Nephron progenitor cell (in vitro differentiated cells): ENCODE measurements at places on chromosomes 16 and 17.

- DNase-seq = no peak
Measured at GRCh38 chr17:18267366-18267765, 6.9 kb downstream of the MIEF2 start.

DNA sequence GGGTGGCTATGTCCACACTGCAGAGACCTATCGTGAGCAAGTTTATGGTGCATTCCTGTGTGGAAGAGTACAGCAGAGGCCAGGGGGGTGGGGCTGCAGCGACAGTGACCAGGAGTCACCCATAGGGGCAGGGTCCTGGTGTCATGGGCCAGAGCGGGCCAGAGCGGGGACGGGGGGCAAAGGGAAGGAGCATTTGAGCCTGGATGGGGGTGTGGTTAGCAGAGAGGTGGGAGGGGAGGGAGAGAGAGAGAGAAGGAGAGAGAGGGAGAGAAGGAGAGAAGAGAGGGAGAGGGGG lies 17.8 kb downstream of the JPH3 start:
- peak; percentile 48 for DNase-seq

GRCh38 chr16:49021136-49021535 lies 260.5 kb downstream of the CBLN1 start:
- peak; percentile 18 for DNase-seq

GRCh38 chr17:1582374-1582773 lies 19.8 kb upstream of the PITPNA start:
- no peak for DNase-seq

DNA sequence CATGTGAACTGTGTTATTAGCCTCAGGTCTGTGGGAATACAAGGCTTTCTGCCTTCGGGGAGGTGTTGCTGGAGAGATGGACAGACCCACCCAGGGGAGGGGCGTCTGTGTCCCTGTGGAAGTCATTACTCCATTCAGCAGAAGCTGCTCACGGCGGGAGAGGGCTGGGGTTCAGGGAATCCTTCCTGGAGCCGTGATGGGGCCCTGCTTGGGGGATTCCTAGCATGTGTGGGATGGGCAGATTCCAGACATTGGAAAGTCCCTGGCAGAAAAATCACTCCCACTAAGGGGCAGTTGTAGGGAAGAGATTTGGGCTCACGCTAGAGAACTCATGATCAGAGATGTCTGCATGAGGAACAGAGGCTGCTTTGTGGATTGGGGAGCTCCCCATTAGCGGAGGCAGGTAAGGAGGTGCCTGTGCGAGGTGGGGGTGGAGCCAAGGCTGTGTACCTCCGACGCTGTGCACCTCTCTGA lies 56.3 kb upstream of the IL34 start:
- no peak for DNase-seq

GRCh38 chr16:27179500-27180072 lies 23.7 kb upstream of the KDM8 start:
- DNase-seq = peak; percentile 86

- peak; percentile 59 for DNase-seq
Measured at GRCh38 chr17:77388384-77389306, 247.9 kb downstream of the SEC14L1 start.

GRCh38 chr16:4944333-4945281 lies 7.7 kb upstream of the PPL start:
- DNase-seq = no peak

DNA sequence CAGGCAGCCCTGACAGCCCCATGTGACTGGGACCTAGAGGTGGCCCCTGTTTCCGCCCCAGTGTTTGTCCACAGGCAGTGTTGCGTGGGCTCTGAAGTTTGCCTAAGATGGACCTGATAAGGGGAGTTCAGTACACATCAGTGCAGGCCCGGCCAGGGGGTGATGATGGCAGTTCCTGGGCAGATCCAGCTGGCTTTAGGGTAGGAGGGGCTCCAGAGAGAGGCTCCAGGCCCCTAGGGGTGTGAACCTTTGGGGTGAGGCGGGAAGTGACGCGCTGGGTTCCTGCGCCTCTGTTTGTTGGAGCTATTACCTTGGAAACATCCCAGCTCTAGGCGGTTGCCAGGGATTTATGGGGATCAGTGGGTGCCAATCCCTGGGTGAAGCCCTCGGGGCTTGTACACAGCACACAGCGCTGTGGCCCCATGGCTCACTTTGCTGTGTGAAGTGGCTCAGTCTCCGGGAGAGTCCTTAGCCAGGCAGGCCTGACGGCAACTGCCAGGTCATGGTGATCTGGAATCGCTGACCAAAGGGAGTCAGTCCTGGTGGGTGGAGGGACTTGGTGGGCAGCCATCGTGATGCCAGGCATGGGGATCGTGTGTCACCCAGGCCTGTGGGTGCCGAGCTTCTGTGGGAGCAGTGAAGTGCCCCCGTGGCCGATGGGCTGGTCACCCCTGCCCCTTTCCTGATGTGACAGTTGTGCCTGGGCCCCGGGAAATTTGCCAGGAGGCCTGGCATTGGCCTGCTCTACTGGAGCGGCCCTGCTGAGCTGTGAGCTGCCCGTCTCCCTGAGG lies 146.1 kb downstream of the SEC14L1 start:
- DNase-seq = no peak

DNA sequence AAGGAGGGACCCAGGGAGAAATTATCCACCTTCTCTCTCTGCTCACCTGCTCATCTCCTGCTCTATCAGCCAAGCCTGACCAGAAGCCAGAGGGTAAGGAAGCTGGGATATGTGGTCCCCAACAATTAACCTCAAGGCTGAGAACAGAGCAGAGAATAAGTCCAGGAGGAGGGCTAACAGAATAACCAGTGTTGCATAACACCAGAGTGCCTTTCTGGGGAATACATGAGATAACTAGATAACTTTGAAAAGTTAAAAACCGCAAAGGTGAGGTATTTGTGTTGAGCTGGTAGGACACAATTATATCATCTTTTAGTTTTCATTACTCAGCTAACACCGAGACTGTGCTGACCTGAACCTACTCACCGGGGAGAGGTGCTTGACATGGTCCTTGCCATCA lies 180.8 kb downstream of the SALL1 start:
- DNase-seq = no peak

DNA sequence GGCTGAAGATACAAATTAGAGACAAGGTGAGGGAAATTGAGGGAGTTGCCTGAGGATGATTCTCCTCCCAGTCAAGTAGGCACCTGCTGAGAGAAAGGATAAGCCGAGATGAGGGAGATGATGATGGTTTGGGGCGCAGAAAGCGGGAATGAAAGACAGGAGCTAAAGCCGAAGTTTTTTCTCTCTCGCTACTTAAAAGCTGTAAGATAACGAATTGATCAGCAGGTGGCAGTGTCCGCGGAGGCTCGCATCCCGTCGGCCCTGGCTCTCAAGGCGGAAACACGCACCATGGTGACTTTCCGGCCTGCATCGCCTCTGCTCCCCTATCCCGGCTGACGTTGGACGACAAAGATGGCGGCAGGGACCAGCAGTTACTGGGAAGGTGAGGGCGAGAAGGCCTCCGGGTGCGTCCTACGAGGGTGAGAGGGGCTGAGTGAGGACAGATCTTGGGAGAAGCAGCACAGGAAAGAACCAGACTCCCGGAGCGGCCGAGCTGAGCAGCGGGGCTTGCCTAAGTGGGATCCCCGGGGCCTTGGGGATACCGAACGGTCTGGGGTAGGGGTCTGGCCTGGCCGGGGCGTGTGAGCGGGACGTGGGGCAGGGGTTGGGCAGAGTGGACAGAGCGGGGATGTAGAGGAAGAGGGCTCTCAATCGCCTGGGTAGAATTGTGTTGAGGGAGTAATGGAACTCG lies at the start of gene GOSR1:
Gene GOSR1 (plus strand): TSS at position 326 of the 691 bp plus-strand sequence. CDS start 26 bp downstream, at position 352.
- peak; percentile 90 for DNase-seq

DNA sequence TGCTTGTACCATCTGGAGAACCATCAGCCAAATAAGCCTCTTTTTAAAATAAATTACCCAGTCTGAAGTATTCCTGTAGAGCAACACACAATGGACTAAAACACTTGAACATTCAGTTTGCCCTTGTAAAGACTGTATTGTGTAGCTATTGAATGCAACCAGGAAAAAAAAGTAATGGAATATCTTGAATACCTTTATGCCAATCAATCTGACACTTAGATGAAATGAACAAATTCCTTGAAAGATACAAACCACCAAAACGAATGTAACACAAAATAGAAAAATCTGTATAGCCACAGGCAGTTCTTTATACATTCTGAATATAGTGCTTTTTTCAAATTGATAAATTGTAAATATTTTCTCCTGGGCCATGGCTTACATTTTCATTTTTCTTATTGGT lies 63.3 kb upstream of the KCNJ16 start:
- no peak for DNase-seq

GRCh38 chr17:50148226-50149090 lies 2.0 kb downstream of the PPP1R9B start:
- peak; percentile 36 for DNase-seq

- DNase-seq = no peak
Measured at GRCh38 chr17:50371526-50371925, 1.5 kb downstream of the MRPL27 start.

GRCh38 chr17:49312722-49313121 lies 49.3 kb downstream of the ZNF652 start:
- DNase-seq = no peak

DNA sequence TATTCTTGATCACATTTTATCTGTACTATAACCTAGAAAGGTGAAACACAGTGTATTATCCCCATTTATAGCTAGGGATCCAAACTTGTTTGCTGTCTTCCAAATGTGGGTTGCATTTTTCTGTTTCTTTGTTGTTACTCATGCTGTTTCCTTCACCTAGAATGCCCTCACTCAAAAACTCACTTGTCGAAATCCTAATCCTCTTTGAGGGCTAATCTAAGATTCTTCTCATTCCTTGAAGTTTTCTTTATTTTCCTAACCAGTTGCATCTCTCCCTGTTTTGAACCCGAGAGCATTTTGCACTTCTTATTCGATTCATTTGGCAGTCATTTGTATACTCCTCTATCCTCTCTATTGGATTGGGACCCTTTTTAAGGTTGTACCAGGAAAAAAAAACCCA lies 9.6 kb downstream of the CALCOCO2 start:
- no peak for DNase-seq

- peak; percentile 16 for DNase-seq
Measured at GRCh38 chr16:56662357-56663354, 4.9 kb downstream of the MT1F start.

GRCh38 chr17:40559954-40560591 lies 5.2 kb downstream of the CCR7 start:
- peak; percentile 94 for DNase-seq

GRCh38 chr17:41684035-41684434 lies 4.7 kb upstream of the EIF1 start:
- no peak for DNase-seq

GRCh38 chr16:1989209-1990100 lies at the start of gene SYNGR3:
TSS of gene SYNGR3 (plus strand) at chr16:1989970. CDS start at chr16:1990103, 133 bp downstream.
- peak; percentile 48 for DNase-seq

- no peak for DNase-seq
Measured at GRCh38 chr16:75818491-75818890, 92.2 kb upstream of the CPHXL start.

GRCh38 chr16:16009401-16009800 lies 60.0 kb downstream of the ABCC1 start:
- DNase-seq = no peak

DNA sequence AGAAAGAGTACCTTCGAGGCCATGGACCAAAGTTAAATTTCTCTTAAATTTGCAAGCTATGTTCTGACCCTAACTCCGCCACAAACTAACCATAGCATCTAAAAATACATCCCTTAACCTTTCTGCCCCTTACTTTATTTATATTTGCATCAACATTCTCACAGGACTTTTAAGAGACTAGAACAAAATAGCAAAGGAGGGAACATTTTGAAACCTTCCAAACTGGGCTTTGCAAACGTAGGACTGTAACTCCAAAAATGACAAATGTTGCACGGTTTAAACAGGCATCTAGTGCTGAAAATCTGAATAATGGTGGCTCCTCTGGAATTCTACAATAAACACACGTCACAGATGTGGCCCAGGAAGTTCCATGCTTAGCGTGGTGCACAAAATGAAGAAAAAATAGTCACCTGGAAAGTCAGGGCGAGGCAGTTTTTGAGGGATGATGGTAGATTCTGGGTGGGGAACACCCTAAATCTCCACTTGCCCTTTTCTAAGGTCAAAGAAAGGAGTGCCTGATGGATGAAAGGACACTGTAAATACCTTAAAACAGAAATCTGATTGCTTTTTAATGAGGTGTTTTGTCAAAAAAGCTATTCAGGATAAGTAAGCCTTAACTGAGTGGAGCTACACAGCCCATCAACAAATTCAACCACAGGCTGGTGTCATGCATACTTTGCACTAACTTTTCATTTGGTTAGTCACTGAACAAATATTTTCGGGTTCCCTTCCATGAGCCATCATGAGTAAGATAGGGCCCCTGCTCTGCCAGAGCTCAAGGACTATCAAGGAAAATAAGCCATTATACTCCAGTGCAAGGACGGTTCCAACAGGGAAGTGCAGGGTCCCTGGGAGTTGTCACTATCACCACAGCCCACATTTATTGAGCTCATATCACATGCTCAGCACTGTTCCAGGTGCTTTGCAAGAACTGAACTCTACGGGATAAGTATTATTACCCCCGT lies 21.2 kb downstream of the ARHGAP17 start:
- DNase-seq = no peak

GRCh38 chr17:1122533-1123392 lies 57.0 kb downstream of the ABR start:
- peak; percentile 85 for DNase-seq

DNA sequence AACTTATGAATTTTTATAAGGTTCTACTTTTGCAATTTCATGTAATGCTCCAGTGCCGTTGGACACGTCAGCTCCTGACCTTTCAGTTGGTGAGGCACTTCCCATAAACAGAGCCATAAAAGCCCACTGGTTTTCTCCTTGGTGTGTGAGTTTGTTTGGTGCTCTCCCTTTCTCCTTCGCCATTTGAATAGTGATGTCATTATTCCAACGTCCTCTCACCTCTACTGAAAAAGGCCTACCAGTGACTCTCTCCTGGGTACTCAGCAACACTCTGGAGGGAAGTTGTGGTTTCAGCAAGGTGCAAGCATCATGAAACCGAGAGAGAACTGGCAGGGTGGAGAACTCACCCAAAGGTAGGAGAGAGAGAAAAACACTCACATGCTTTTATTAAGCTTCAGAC lies 29.6 kb upstream of the HNF1B start:
- DNase-seq = no peak

DNA sequence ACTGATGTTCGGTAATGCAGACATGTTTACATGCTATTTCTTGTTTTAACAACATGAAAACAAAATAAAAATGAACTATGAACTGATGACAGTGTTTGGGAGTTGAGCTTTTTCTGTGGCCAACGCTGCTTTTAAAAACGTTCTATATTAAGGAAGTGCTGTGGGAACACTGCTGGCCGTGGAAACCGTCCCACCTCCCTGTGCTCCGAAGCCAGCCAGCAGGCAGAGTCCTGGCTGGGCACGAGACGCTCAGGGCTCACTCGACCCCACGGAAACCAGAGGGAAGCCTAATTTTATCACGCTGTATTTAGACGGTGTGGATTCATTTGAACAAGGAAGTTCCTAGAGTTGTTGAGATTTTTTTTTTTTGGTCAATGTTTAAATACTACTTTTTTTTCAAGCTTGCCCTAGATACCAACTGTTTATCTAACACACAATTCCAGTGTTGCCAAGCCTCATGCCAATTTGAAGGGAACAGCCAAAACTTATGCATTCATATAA lies 25.8 kb downstream of the ADCY9 start:
- no peak for DNase-seq

DNA sequence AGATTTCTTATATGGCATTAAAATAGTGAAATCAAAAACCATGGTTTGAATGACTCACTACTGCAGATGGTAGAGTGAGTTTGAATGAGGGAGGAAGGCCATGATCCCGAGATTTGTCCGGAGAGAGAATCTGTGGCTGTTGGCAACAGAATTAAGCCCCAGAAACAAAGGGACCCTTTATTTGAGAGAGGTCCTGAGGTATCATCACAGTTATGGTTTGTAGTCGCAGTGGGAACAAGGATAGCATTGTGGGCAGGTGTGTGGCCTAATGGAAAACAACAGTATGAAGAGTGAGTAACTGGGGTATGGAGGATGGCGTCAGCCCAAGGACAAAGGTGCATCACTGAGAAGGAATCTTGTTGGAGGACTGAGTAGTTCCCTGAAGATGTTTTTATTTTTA lies 8.5 kb upstream of the ZFP3 start:
- no peak for DNase-seq
